Hypothalamus (tissue), 51 donors: ENCODE measurements at places on chromosomes 1 and 21.

- DNase-seq, result no peak
These were observed 4.3 kb downstream of the PRMT2 start for GRCh38 chr21:46639489-46640386.

DNA sequence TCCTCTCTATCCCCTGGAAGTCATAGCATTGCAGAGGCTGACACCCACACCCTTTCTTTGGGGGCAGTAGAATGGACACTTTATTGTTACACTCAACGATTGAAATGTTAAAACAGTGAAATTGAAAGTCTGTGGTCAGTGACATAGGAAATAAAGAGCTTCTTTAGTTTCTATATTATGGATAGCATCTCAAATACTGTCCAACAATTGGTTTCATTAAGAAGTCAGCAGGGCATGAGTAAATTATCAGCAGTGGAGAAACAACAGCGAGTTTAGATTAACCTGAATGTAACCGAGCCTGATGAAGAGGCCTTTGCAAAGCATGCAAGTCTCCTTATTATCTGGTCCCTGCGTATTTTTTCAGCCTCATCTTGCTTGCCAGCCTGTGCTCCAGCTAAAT lies 350.7 kb downstream of the NTNG1 start:
- DNase-seq, result no peak

GRCh38 chr1:84291882-84292655 lies 9.4 kb upstream of the SAMD13 start:
- DNase-seq, result no peak

DNA sequence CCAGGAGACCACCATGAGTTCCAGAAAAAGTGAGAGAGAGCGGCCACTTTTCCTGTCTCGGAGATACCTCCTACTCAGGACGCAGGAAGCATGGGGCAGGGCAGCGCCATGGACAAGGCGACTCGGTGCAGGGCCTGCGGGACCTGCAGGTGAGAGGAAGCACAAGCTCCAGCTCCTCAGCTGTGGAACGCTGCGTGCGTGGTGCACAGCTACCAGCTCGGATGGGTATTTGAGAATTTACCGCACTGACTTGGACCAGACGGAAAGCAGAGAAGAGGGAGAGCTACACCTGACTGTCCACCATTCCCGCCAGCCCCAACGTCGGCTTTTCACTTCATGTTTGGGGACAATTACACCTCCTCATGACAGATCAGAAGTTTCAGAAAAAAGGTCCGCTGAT lies 8.2 kb upstream of the CDK11A start:
- DNase-seq, result no peak

DNA sequence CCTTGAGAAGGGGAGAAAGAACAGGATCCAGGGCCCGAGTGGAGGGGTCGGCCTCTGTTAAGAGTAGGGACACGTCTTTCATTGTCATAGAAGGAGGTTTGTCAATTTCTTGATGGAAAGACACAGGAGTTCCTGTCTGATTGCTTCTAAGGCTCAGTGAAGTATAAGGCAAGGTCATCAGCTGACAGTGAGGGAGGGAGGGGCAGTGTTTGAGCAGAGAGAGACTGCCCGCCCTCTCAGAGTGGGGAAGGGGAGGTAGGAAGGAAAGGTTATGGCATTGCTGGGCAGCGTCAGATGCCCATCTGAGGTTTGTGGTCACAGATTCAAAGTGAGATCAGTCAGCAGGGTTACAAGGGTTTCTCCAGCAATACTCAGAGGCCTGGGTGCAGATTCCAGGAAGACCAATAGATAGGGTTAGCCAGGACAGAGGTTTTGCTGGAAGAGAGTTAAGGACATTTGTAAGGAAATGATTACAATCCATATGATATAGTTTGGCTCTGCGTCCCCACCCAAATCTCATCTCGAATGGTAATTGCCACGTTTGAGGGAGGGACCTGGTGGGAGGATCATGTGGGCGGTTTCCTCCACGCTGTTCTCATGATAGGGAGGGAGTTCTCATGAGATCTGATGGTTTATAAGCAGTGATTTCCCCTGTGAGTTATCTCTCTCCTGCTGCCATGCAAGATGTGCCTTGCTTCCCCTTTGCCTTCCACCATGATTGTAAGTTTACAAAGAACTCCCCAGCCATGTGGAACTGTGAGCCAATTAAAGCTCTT lies 127.2 kb upstream of the GJB5 start:
- no peak for DNase-seq

GRCh38 chr1:180157108-180157507 lies 2.4 kb downstream of the QSOX1 start:
- DNase-seq, result no peak

GRCh38 chr1:230891413-230891812 lies 23.1 kb upstream of the C1orf198 start:
- no peak for DNase-seq

GRCh38 chr1:228697207-228698016 lies 37.9 kb upstream of the RHOU start:
- no peak for DNase-seq

GRCh38 chr21:45555557-45556301 lies 13.5 kb upstream of the SLC19A1 start:
- DNase-seq, result peak; percentile 60

- no peak for DNase-seq
These were observed 917 bp downstream of the STX12 start for GRCh38 chr1:27773826-27774445.

- DNase-seq, result no peak
These were observed 7.9 kb upstream of the NBPF11 start for GRCh38 chr1:148160048-148160342.

DNA sequence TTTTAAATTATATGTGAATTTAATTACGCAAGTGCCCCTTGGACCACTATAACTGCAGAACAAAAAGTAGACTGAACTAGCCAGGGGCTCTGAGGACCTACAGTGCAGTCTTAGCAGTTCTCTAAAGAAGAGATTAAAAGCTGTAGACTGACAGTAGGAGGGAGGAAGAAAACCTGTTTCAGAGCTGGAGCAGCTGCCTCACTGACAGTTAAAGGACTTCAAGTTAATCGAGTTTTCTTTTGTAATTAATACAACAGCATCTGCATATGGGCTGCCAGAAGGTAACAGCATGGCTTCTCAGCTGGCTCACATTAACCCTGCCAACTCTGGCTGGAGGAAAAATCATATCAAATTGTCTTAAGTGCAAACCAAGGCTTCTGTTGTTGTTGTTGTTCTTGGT lies 19.9 kb downstream of the DSTYK start:
- DNase-seq, result no peak

DNA sequence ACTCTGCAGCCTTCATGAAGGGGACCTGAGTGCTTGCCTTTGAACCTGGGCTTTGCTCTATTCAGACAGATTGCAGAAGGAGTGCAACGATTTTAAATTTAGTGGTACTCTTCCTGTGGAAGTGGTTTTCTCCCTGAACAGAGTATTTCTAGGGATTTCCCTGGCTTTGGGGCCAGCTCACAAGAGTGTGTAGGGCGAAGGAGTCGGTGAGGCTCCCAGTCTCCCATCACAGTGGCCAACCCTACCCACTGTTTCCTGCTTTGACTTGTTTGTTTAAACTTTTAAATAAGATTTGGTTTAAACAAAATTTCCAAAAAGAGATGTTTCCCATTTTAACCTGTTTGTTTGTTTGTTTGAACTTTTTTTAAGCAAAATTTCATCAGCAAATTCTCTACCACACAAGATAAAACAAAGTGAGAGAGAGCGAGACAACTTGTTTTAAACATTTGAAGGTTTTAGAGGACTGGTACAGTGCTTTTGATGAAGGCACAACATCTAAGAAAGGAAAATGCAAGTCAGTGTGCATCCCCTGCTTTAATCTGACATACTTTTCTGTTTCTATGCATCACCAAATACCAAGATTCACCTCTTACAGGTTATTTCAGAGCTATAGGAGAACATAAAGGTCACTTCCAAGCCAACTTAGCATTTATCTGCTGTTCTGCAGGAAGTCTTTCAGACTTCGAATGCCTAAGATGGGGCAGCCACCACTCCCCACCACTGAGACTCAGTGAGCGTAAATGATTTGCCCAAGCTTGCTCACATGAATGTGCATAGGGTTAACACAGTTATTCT lies 6.6 kb downstream of the SELP start:
- DNase-seq, result no peak

GRCh38 chr1:209877087-209877764 lies 49.5 kb downstream of the UTP25 start:
- no peak for DNase-seq

DNA sequence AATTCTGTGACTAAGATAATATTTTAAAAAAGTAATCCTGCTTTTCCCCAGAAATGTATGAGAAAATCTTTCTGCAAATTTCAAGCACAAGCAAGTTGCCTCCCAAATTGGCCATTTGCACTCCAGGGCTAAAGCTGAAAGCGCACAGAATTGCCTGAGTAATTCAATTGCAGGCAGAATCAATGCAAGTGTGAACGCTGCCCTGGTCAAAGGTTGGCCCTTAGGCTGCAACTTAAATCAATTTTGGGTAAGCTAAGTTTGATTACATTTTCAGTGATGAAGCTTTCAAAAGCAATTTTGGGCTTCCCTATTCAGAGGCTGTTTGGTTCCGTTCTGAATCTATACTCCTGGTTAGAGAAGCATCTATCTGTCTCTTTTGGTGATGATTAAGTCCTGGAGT lies 501.8 kb upstream of the ZRANB2 start:
- no peak for DNase-seq

GRCh38 chr1:51518586-51519047 lies 449 bp downstream of the EPS15 start:
- DNase-seq, result peak; percentile 39

DNA sequence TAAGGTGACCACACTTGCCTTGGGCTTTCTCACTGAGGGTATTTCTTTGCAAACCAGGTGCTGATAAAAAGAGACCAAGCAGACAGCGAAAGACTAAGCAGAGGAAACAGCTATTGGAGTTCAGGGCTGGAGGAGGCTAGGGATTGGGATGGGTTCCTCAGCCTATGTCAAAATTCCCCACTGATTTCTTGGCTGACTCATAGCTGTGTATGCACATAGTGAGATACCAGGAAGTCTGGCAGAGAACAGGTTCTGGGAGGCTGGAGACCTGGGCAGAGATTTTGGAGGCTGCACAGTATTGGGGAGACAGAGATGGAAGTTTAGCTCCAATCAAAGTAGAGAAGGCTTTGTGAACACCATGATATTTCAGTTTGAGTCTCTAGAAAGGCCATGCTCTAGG lies 25.3 kb downstream of the YARS1 start:
- DNase-seq, result no peak

- no peak for DNase-seq
These were observed 102.3 kb downstream of the SIK1 start for GRCh38 chr21:43324596-43324995.

DNA sequence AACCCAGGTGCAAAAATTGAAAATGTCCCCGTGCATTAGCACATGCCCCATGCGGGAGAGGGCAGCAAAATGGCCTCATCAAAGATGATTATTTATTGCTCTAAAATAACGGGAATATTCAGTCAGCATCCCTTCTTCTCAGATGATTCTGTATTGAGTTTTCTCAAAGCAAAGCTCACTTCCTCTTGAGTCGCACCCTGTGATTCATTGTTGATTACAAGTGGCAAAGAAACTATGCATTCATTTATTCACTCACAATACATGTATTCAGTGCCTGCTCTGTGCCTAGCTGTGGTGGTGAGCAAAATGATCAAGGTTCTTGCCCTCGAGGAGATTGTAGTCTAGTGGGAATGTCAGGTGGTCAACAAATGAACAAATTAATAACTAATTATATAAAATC lies 226.0 kb upstream of the KAZN start:
- no peak for DNase-seq

- DNase-seq, result no peak
These were observed 19.2 kb upstream of the SLC44A5 start for GRCh38 chr1:75630004-75630594.

GRCh38 chr1:59318271-59318860 lies 21.5 kb downstream of the FGGY start:
- DNase-seq, result no peak

DNA sequence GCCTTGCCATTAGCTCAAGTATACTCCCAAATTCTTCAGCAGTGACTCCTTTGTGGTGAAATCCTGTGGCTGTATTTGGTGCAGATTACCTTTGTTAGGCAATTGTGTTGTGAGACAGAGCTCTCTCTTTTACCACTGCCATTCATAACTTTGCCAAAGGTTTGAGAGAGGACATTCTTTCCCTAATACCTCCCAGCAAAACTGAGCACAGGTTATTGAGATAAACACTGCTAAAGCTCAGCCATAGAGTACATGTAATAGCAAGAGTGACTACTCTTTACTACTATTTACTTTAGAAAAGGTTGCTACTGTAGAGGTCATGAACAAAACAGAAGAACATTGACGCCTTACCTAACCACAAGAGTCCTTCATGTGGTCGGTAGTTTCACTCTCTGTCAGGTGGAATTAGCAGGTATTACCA lies 514.0 kb upstream of the ADAMTS5 start:
- DNase-seq, result no peak

- DNase-seq, result no peak
These were observed 35.6 kb upstream of the RNPC3 start for GRCh38 chr1:103489935-103490334.

DNA sequence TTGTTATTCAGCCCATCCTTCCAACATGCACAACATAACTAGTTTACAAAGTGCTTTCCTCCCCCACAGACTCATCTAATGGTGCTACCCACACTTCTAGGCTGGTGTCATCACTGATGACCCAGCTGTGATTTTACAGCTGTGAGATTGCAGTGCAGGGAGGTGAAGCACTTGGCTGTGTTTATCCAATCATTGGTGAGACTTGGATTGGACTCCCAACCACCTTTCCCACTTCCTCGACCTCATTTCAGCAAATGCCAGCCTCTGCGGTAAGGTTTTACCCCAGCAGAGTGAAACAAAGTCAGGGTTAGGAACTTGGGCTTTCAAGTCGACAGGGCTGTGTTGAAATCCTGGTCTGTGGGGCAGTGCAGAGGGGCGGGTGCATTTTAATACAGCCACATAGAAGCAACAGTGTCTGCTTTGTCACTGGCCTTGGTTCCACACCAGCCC lies 22.1 kb downstream of the ECHDC2 start:
- no peak for DNase-seq

DNA sequence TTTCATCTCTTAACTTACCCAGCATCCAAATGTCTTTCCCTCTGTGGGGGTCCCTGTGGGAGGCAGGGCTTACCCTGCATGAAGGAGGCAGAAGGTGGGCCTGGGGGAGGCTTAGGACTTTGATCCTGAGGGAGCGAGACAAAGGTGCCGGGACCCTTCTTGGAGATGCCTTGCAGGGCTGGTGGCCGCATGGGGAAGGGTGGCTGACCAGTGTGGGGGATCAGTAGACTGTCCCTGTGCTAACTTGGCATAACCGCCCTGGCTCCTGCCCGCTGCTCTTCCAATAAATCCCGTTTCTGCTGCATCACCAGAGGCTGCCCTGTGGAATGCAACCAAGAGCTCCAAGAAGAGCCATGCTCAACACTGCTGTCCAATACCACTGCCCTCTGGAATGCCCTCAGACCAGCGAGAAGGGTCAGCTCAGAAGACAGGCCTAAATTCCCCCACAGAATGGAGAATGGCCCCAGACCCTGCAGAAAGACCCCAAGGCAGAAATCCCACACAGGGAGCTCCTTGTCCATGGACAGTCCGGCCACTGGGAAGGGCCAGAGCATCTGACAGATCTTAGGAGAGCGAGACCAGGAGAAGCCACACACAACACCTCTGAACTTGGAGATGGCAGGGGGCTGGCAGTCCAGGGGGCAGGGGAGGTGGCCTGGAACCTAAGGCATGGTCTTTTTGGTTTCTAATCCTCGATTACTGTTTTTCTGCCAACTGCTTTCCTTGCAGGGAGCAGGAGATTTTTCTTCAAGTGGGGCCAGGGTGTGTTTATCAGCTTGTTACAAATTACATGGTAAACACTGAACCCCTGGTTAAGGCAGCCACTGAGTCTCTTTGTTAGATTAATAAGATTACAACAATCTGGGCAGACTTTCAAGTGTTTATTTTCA lies 46.7 kb upstream of the DMRTB1 start:
- DNase-seq, result no peak

- DNase-seq, result no peak
These were observed 80.0 kb downstream of the HUNK start for GRCh38 chr21:31952828-31953227.

GRCh38 chr1:89557445-89557825 lies 32.8 kb downstream of the LRRC8B start:
- DNase-seq, result no peak
